Foreskin keratinocyte (primary cell): ENCODE measurements at places on chromosomes 2 and 18.
A peak's percentile ranks its signal among the peaks of the same experiment; 100 is the strongest.

DNA sequence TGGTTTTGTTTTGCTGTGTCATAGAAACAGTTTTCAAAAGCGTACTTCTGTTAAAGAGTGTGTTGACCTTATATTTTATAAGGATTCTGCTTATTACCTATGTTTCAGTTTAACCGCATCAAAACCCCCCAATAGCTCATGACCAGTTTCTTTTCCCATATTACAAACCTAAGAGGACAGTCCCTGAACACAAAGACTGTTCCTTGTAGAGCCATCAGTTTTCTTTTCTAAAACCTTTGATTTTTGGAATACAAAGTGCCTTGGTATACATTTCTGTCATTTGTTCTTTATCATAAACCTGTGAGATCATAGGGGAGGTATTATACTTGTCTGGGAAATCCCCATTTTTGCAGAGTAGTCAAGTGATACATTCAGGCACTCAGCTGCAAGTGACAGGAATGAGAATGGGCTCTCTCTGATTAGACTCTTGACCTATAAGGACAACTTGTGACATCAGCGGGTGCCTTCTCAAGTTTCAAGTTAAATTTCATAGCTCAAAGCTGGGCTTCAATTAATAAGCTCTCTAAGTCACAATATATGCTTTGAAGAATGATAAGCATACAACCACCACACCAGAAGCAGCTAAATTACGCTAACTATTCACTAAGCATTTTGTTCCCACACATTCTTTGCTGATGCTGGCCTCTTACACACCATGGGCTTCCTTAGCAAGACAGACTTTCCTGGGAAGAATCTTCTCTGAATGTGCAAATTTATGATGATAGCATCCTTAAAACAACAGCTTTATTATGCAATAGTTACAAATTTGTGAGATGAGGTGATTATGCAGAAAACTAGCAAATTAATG, 97.5 kb upstream of the CD302 start:
- DNase-seq = no peak

- DNase-seq = no peak
Observed at GRCh38 chr18:74632351-74632679, 34.6 kb downstream of the ZNF407 start.

DNA sequence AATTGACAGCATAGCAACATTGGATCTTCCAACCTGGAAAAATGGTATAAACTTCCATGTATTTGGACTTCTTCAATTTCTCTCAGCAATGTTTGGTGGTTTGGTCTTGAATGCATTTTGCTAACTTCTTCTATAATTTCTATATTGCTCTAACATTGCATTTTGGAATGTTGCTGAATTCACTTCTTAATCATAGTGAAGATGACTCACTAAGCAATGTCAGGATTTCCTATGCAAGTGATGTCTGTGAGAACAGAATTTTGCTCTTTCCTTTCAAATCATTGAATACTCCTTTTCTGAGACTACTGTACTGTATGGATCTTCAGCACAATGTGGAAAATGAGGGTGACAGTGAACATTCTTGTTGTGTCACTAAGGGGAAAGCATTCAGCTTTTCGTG, 28.9 kb upstream of the CDH19 start:
- no peak for DNase-seq

- no peak for DNase-seq
Observed at GRCh38 chr2:191298306-191298705, 53.1 kb downstream of the MYO1B start.

GRCh38 chr2:70173520-70173919, 17.3 kb downstream of the C2orf42 start:
- DNase-seq = no peak

DNA sequence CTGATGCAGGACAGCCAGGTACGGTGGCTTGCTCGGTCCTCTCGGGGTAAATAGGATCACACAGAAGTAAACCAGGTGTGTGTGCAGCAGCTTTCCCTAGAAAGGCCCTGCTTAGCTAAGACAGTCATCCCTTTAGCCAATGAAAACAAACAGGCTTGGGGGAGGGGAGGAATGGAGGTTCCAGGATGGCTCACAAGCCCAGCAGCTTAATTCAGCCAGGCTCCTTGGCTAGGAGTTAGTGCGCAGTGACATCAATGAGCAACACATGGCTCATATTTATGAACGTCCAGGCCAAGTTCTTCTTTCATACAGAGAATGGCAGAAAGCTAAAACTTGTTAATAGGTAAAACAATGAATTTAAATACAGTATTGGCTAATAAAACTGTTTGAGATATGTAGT, 10.2 kb downstream of the IAH1 start:
- DNase-seq = no peak

- DNase-seq = no peak
Observed at GRCh38 chr2:74985978-74986609, 27.7 kb downstream of the POLE4 start.

GRCh38 chr2:222360146-222360545, 61.3 kb upstream of the PAX3 start:
- no peak for DNase-seq

DNA sequence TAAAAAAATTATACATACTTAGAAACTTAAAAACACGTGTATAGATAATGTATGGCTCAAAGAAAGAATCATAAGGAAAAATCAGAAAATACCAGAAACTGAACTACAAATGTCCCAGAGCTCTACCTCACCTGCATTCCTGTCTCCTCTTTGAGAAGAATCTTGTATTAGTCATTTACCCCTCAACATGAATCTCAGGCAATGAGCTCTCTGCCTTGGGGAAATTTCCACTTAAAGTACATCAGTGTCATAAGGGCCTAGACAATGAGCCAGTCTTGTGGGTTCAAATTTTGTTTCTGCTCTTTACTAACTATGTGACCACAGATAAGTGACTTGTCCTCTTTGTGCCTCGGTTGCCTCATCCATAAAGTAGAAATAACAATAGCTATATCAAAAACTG, 40.1 kb downstream of the SCG2 start:
- DNase-seq = no peak

GRCh38 chr2:3670376-3670775, 12.4 kb downstream of the ALLC start:
- no peak for DNase-seq

DNA sequence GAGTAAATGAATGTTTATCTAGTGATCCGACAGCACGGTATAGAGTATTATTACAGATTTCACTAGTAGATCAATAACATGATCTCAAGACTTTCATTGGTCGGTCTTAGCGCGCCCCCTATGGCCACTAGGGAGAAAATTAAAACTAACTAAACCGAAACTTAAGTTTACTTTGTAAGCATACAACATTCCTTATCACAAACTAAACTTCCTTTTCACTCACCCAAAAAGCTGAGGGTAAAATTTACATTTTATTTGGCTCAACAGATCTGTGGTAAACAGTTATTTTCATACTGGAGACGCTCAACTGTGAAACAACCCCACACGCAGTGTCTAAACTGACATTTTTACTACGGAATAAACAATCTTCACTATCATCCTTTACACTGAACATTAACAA, 215.6 kb upstream of the MAP2 start:
- peak; percentile 32 for DNase-seq

- DNase-seq = no peak
Observed at GRCh38 chr2:41909584-41909983, 138.2 kb upstream of the PKDCC start.

DNA sequence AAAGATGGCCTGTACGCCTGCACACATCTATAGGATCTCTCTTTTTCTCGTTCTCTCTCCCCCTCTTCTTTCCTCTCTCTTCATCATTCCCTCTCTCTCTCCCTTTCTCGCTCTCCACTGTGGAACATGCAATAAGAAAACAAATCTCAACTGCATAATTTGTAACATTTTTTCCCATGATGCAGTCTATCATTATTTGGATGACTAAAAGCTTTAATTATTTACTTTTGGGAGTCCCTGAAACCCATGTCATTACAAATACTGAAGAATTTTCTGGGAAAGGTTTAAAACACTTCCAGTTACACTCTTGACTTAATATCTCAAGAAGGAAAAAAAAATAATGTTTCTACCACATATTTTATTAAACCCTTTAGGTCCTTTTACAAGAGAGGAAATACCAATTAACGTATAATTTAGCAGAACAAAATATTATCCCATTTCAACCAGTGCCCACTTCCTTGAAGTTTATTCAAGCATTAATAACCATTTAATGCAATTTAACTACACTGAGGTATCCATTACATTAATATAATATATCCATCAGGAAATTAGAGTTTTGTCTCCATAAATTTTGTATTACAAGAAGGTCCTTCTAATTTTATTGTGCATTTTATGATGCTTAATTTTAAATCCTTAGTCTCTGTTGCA, 1615.2 kb upstream of the ACVR2A start:
- DNase-seq = no peak

GRCh38 chr2:27078267-27079194, at the start of gene EMILIN1:
EMILIN1 (plus strand) TSS chr2:27078615; CDS start chr2:27079066, 451 bp downstream.
- DNase-seq = no peak
